CD8-positive, alpha-beta T cell (primary cell): ENCODE measurements at places on chromosomes 4 and X. TPM values are rescaled to one million over a fixed set of nuclear protein-coding genes. Genes with fewer than 3 reads are reported as not detected.

Gene TMEM47
- not detected for total RNA-seq

Gene LEF1
- total RNA-seq, result 335 TPM

Gene HMX1
- total RNA-seq, result not detected

Gene MYOZ2
- not detected for total RNA-seq

Gene MAGEA1
- total RNA-seq, result not detected

Gene CLDN34
- total RNA-seq, result not detected

Gene PPBP
- 0.50 TPM for total RNA-seq

Gene UGT2B10
- total RNA-seq, result not detected

Gene PFKFB1
- total RNA-seq, result 0.25 TPM

Gene CENPVL2
- not detected for total RNA-seq

Gene SLC2A9
- 1.8 TPM for total RNA-seq

Gene MAGEE1
- total RNA-seq, result 14.1 TPM

Gene RNF212
- 5.1 TPM for total RNA-seq

Gene QRFPR
- total RNA-seq, result not detected

Gene KLHL4
- not detected for total RNA-seq

Gene GATA1
- not detected for total RNA-seq

Gene CSAG1
- total RNA-seq, result not detected

Gene ZCCHC13
- total RNA-seq, result not detected

Gene NHS
- 0.14 TPM for total RNA-seq

Gene USP17L26
- not detected for total RNA-seq

Gene HTN3
- not detected for total RNA-seq

Gene CT55
- total RNA-seq, result not detected

Gene ZNF732
- total RNA-seq, result not detected

Gene MAGED4B
- total RNA-seq, result 1.9 TPM

Gene USP51
- 2.1 TPM for total RNA-seq

Gene MEPE
- total RNA-seq, result not detected

Gene CT45A5
- not detected for total RNA-seq

Gene PDCL2
- total RNA-seq, result not detected

Gene FBXW7
- 129 TPM for total RNA-seq

Gene BMPR1B
- total RNA-seq, result not detected

Gene PRRG1
- total RNA-seq, result not detected

Gene GDPD2
- not detected for total RNA-seq

Gene SPANXD
- total RNA-seq, result not detected

Gene USP26
- not detected for total RNA-seq

Gene ZNF157
- total RNA-seq, result 0.43 TPM

Gene LPAR4
- not detected for total RNA-seq

Gene AKAP4
- total RNA-seq, result not detected

Gene STPG2
- not detected for total RNA-seq

Gene GPRASP3
- 0.94 TPM for total RNA-seq

Gene DDIT4L
- total RNA-seq, result not detected

Gene SLIT2
- not detected for total RNA-seq

Gene TDO2
- total RNA-seq, result not detected

Gene FAM47E
- total RNA-seq, result 0.44 TPM

Gene NSG1
- 15.8 TPM for total RNA-seq

Gene WDR17
- 0.28 TPM for total RNA-seq
